ENCODE measurements at places on chromosomes 1 and 21. TPM values are rescaled to one million over a fixed set of nuclear protein-coding genes. Genes with fewer than 3 reads are reported as not detected.

The CCDC27 gene
- not detected for total RNA-seq

The DESI2 gene
- 35.2 TPM for total RNA-seq

The OR2M3 gene
- total RNA-seq = not detected

The CASQ2 gene
- total RNA-seq = 2.4 TPM

The OR6K3 gene
- not detected for total RNA-seq

The RPE65 gene
- not detected for total RNA-seq
